Cardiac septum (tissue), 1 donor: ENCODE measurements at places on chromosomes 6 and 20. TPM values are rescaled to one million over a fixed set of nuclear protein-coding genes. Genes with fewer than 3 reads are reported as not detected.

DNA sequence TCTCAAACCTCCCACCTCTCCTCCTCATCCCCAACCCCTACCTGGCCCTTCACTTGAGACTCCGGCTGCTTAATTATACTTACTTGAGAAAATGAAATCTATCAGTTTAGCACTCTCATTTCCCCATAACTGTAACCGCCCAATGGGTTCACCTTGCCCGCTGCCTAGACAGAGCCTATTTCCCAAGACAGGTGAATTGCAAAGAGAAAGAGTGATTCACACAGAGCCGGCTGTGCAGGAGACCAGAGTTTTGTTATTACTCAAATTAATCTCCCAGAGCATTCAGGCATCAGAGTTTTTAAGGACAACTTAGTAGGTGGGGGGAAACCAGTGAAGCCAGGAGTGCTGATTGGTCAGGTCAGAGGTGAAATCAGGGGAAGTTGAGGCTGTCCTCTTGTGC, 301.4 kb upstream of the CDYL start:
- DNase-seq, result no peak

Gene SPTLC3
- 2.2 TPM for total RNA-seq

Gene FNDC11
- total RNA-seq, result not detected

Gene SLC13A3
- 0.57 TPM for total RNA-seq

GRCh38 chr6:149176971-149177667, 140.4 kb upstream of the TAB2 start:
- no peak for DNase-seq

Gene TOMM6
- total RNA-seq, result 127 TPM

Gene SUPT3H
- 6.2 TPM for total RNA-seq

Gene TM9SF4
- 31.6 TPM for total RNA-seq

Gene BEND6
- 1.5 TPM for total RNA-seq

DNA sequence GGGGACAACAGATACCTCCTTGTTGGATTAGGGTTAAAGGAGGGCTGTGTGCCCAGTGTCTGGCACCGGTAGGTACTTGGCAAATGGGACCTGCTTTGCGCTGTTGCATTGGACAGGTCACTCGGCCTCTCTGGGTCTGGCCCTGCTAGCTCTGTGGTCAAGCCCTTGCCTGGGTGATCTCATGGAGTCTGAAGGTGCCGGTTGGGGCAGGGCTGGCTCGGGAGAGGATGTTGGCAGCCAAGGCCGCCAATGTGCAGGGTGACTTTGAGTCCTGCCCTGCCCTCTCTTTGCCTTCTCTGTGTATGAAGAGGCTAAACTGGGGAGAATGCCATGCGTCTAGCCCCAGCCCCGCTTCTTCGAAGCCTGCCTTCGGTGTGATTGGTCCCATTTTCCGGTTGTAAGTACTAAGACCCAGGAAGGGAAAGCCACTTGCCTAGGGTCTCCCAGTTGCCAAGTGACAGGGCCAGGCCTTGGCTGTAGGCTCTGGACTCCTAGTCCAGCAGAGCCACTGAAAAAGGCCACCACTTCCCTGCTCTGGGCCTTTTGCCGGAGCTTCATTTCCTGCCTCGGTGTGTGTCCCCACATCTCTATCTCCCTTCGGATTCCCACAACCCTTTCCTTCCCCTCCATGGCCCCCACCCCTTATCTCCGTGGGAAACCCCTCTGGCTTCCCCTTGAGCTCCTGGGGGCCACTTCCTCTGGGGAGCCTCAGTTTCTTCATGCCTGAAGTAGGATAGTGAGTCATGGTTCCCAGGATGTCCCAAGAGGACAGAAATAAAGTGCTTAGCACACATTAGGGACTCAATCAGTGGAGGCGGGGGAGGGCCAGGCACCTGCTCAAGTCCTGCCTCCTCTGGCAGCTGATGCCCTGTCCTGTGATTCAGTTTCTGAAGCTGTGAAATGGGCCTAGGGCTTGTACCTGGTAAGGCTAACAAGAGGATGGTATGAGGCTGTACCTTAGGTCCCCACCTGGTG, 3.9 kb downstream of the SRC start:
- no peak for DNase-seq

DNA sequence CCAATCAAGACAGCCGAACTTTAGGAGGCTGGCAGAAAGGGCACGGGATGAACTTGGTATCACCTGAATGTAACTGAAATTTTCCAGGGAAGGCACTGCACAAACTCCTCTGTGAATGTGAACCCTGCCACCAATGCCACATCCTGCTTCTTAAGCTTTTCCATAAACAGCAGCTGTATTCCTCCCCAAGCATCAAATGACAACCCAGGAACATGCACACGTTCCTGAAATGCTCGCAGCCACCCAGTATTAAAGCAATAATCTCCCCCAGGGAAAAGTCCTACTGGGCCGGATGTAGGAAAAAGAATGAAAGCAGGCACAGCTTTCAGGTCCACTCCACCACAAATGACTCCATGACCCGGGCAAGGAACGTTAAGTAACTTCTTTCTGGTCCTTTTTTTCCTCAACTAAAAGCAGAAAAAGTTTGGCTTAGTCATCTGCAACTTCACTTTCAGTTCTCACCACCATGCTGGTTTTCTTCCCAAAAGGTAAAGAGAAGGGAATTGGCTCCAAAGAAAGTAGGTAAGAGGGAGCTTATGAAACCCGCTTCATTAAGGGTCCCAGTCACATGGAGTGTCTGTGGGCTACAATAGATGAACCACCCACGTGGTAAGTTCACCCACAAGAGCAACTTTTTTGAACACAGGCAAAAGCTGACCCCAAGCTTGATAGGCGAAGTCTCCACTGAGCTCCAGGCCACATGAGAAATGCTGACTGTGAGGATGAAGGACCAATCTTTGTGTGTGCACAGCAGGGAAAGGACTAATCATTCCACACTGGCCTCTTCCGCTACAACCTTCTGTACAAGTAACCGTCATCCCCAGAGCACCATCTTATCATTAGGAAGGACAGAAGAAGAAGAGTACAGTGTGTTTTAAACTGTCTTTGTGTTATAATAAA, 90.1 kb downstream of the HIVEP2 start:
- no peak for DNase-seq

Gene JPH2
- total RNA-seq, result 182 TPM

DNA sequence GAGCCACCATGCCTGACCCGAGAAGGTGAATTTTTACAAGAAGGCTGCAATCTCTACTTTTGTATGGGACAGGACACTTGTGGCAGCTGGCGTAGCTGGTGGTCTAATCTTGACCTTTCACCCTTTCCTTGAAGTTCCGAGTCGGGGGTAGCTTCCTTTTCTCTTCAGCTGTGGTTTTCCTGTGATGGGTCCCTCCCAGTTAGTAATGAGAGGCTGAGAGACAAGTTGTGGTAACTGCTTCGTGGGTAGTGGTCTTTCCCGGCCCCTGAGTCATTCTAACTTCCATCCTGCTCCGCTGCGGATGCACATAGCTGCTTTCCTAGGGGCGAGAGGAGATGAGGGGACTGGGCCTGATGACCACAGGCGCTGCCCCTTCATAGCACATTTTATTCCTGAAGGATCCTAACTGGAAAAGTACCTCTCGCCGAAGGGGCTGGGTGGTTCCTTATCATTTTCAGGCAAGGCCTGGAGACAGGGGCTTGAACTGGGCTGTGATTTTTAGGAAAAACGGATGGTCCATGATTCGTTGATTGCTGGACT, 3.1 kb downstream of the SYNJ2 start:
- DNase-seq, result no peak

DNA sequence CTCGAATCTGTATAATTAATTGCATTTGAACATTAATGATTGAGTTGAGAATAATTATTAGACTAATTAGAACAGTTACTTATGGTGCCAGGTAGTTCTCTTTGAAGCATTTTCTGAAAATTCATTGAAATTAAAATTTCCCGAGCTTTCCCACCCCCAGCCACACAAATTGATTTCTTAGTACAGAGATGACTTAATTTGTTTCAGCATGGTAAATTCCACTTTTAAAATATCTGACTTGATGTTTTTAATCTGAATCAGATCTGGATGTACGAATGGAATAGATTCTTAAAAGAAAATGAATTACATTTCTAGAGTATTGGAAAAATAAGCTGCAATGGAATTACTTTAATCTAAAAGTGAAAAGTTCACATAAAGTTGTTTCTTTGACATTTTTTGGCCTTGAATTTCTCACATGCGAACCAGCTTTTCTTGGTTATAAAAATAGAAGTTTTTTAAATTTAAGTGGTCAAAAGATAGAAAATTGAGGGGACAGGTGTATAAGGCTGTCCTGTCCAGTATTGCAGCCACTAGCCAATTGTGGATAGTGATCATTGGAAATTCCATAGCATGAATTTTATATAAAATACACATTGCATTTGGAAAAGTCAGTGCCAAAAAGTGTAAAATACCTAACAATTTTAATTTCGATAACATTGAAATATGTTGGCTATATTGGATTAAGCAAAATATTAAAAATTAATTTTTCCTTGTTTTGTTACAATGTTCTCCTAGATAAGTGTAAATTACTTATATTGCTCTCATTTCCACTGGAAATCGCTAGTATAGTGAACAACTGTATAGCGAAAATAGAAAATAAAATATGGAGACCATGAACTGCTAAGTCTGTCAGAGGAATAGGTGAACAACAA, 102.9 kb downstream of the OR2B2 start:
- no peak for DNase-seq

GRCh38 chr6:112231164-112231563, 23.2 kb downstream of the LAMA4 start:
- DNase-seq, result no peak

DNA sequence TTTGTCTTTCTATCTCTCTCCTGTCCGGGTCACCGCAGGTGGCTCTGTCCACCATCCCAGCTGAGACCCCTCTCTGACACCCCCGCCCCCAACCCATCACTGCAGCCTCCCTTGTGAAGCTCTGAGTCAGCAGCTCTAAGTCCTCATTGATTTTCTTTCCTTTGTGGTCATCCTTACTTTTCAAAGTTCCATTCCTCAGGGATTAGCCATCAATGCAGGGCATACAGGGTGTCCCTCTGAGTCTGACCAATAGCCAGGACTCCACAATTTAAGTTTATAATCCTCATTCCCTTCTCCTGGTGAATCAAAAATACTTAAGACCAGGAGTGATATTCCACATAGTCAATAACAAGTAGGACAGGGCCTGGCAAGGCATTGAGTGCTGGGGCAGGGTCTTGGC, 333.3 kb upstream of the CNR1 start:
- DNase-seq, result no peak

GRCh38 chr6:141309295-141309694, 823.4 kb upstream of the GJE1 start:
- DNase-seq, result no peak

DNA sequence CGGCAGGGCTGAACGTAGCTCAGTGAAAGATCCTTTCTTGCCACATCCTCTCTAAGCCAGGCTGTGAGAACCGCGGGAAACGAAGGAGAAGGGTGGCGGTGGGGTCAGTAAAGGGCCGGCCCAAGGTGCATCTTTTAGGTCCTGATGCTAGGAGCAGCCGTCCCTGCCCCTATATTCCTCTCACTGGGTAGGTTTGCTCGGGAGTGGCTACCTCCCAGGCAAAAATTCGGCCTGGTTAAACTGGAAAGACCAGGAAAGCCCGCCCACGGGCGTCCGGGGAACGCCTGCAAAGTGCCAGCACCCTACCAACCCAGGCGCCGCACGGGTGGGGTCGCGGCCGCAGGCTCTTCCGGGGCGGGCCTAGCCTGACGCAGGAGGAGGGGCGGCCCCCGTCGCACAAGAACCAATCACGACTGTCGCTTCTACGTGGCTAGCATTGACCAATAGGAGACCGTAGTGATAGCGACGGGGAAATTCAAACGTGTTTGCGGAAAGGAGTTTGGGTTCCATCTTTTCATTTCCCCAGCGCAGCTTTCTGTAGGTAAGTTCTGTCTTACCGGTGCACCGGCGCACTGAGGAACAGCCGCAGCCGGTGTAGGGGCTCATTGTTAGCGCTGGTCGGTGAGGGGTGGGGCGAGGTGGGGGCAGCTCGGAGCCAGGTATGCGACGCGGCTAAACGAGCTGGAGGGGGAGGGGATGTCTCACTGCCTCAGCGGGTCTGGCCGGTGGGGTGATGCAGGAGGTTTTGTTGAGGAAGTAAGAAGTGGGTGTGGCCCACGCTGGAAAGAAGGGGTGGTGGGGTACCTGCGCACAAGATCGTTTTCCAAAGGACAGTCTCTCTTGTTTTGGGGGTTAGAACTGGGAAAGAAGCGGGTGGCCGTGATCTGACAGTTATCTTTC, at the start of gene TTK:
Gene TTK (plus strand): TSS at position 477 of the 900 bp plus-strand sequence. CDS start 1,195 bp downstream, outside the sequence.
- peak; percentile 93 for DNase-seq

Gene THEMIS
- total RNA-seq, result 0.08 TPM

GRCh38 chr6:32852844-32853540, 512 bp downstream of the TAP1 start:
- DNase-seq, result peak; percentile 80

Gene LAMA5
- total RNA-seq, result 101 TPM

Gene TRIM31
- total RNA-seq, result not detected

Gene LY6G6C
- not detected for total RNA-seq

Gene OR2B2
- not detected for total RNA-seq

- no peak for DNase-seq
Measured at GRCh38 chr6:27392623-27393022, 4.1 kb downstream of the ZNF391 start.

GRCh38 chr6:38164671-38165108, 345.2 kb downstream of the ZFAND3 start:
- no peak for DNase-seq

DNA sequence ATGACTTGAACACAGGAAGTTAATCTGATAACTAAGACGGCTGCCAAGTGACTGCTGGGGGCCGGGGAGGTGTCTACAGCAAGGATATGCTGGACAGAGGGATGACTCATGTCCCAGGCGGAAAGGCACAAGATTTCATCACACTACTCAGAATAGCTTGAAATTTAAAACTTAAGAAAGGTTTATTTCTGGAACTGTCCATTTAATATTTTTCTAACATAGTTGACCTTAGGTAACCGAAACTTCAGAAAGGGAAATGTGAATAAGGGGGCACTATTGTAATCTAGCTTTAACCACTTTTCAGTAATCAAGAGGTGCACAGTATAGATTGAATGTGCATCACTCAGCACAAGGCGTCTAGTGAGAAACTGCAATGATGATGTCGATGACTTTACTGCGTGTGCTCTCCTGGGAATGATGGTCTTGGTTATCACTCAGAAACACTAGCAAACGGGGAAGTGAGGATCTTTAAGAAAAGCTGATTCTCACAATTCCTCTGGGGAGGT, 171.5 kb downstream of the QKI start:
- no peak for DNase-seq
